Nasal cavity respiratory epithelium epithelial cell of viscerocranial mucosa (primary cell): ENCODE measurements at places on chromosomes 12 and 14. TPM values are rescaled to one million over a fixed set of nuclear protein-coding genes. Genes with fewer than 3 reads are reported as not detected.

Gene RASSF8
- 22.2 and 45.9 TPM in 2 replicates for total RNA-seq

Gene TMTC3
- total RNA-seq: 57.8 and 58.6 TPM in 2 replicates

Gene HHIPL1
- 1.0 and 1.7 TPM in 2 replicates for total RNA-seq

Gene DDX55
- total RNA-seq: 22.6 and 22.9 TPM in 2 replicates

Gene SCN8A
- 0.64 and 2.7 TPM in 2 replicates for total RNA-seq

Gene SAMD15
- total RNA-seq: under 0.01 and 0.21 TPM in 2 replicates

Gene PLEKHG7
- total RNA-seq: 0.28 TPM in 1 of 2 replicates, not detected in the other

Gene KLRB1
- not detected in 2 replicates for total RNA-seq

Gene SPIC
- not detected in 2 replicates for total RNA-seq

Gene IL31
- not detected in 2 replicates for total RNA-seq

Gene CABP1
- under 0.01 TPM in 1 of 2 replicates, not detected in the other for total RNA-seq

Gene EIF4B
- total RNA-seq: 1,225 and 1,493 TPM in 2 replicates

Gene KHNYN
- total RNA-seq: 134 and 140 TPM in 2 replicates

Gene SOX5
- total RNA-seq: 0.07 TPM in 1 of 2 replicates, not detected in the other

Gene PCED1B
- 1.7 and 2.6 TPM in 2 replicates for total RNA-seq

Gene ARG2
- total RNA-seq: 26.7 and 112 TPM in 2 replicates

Gene ATG101
- 84.5 and 144 TPM in 2 replicates for total RNA-seq

Gene NFE2
- not detected in 2 replicates for total RNA-seq

Gene AICDA
- not detected in 2 replicates for total RNA-seq

Gene SLCO1B3
- total RNA-seq: 0.07 and 1.0 TPM in 2 replicates

Gene CAPZA3
- total RNA-seq: not detected in 2 replicates

Gene KLHL33
- not detected in 2 replicates for total RNA-seq

Gene KANSL2
- total RNA-seq: 61.7 and 87.1 TPM in 2 replicates

Gene TAMALIN
- under 0.01 TPM in 1 of 2 replicates, not detected in the other for total RNA-seq

Gene ATXN7L3B
- 30.8 and 35.9 TPM in 2 replicates for total RNA-seq

Gene CMA1
- not detected in 2 replicates for total RNA-seq

Gene PMCH
- total RNA-seq: not detected in 2 replicates

Gene CFAP54
- under 0.01 and 0.78 TPM in 2 replicates for total RNA-seq

Gene PRICKLE1
- total RNA-seq: 0.68 and 3.8 TPM in 2 replicates

Gene PMEL
- 1.3 and 1.4 TPM in 2 replicates for total RNA-seq

Gene TSPAN9
- total RNA-seq: 5.1 and 18.3 TPM in 2 replicates

Gene ANAPC7
- total RNA-seq: 35.5 and 67.6 TPM in 2 replicates

Gene LRTM2
- total RNA-seq: not detected in 2 replicates

Gene BIN2
- total RNA-seq: not detected in 2 replicates

Gene SLC6A15
- 40.5 and 86.1 TPM in 2 replicates for total RNA-seq

Gene RNASE1
- not detected in 2 replicates for total RNA-seq

Gene RPGRIP1
- total RNA-seq: not detected in 2 replicates

Gene CD163
- not detected in 2 replicates for total RNA-seq

Gene FERMT2
- total RNA-seq: 26.4 and 34.2 TPM in 2 replicates

Gene RAB2B
- total RNA-seq: 22.9 and 30.6 TPM in 2 replicates
